Stimulated activated CD4-positive, alpha-beta T cell treated with anti-CD3 and anti-CD28 coated beads, Interleukin-4, amount 100 ng/mL, for 48 hours (primary cell): ENCODE measurements at places on chromosomes 2 and 18.

DNA sequence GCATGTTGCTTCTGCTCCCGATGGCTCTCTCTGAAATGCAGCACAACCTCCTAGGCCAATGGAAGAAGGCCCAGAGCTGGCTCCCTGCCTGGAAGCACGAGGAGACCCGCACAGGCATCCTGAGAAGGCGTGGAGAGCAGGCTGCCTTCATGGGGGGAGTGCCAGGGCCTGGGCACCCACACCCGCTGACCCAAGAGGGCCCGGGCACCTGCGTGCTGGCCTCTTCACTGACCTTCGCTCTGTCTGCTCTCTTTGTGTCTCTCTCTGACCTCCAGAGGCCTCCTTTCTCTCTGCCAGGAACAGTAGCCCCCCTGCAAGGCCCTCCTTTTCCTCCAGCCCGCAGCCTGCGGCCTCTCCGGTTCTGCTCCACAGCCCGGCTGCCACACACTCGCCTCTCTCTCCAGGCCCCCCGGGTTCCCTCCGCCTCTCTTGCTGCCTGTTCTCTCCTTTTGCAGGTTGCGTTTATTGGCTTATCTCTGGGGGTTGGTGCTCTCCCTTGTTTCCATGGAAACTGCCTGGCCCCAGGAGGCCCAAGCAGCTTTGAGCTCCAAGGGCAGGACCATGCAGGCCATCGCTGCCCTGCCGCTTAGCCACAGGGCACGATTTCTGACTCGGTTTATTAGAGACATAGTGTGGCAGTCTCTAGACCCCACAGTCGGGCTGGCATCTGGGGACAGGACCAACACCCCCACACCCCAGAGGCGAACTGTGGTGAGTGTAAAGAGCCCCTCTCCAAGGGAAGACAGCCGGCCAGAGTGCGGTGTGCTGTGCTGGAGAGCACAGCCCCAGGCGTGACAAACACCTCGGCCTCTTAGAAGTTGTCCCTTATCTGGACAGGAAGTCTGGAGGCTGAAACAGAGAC lies 1.7 kb downstream of the MZT2B start:
- no peak for DNase-seq

DNA sequence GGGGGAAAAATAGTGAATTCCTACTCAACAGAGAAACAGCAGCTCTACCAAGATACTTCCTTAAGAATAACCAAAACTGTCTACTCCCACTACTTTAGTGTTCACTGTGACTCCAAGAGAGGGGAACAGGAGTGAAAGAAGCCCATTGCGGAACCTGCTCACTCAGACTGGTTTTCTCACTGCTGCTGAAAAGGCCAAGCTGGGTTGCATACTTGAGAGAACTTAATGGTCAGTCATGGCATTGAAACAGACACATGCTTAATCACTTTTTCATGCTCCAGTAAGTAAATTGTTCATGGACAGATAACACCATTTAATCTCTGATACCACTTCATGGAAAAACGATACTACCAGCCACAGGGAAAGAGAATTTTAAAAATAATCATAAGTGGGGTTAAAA lies 35.7 kb upstream of the SLC8A1 start:
- DNase-seq: no peak

DNA sequence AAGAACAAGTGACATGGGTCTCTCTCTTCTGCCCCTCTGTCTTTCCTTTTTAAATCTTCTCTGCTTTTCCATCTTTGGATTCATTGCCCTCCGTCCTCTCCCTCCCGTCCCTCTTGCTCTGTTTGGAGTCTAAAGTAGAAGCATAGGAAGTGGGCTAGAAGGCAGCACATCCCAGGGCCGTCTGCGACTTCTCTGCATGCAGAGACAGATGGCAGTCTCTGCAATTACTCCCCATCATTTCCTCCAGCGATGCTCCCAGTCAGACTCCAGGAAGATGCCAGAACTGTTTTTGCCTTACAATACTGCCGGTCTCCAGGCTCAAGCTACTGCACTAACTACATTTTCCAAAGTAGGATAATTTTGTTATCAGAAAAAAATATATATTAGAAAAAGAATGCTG lies 35.2 kb upstream of the LPIN2 start:
- no peak for DNase-seq

- DNase-seq: no peak
Observed at GRCh38 chr2:8115966-8116365, 565.9 kb upstream of the ID2 start.

DNA sequence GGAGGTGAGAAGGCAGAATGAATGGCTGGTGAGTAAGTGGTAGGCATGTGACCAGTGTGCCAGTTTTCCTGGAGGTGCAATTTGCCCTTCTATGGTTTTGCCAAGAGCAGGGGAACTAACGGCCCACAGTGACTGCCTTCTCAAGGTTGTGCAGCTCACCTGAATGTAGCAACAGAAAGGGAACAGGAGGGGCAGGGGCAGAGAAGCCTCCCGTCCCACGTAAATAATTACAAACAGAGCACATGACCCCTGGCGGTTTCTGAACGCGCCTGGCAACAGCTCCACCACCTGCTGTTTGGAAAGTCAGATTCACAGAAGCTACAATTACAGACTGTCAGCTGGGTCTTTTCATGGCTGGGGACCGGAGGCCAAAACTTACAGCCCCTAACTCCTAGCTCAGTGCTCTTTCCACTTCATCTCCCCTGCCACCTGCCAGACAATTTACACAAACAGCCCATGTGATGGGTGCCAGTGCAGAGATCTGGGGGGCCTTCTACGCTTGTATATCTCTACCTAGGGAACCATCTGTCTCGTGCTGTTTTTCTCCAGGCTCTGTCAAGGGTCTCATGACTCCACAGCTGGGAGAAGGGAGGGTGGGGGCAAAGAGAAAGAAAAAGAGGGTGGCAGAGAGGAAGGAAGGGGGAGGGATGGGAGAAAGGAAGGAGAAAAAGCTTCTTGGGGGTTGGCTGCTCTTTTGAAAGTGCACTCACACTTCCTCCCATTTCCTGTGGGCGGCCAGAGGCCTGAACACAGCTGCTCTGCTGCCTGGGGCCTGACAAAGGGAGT lies 69.6 kb downstream of the POLR1A start:
- DNase-seq: no peak

DNA sequence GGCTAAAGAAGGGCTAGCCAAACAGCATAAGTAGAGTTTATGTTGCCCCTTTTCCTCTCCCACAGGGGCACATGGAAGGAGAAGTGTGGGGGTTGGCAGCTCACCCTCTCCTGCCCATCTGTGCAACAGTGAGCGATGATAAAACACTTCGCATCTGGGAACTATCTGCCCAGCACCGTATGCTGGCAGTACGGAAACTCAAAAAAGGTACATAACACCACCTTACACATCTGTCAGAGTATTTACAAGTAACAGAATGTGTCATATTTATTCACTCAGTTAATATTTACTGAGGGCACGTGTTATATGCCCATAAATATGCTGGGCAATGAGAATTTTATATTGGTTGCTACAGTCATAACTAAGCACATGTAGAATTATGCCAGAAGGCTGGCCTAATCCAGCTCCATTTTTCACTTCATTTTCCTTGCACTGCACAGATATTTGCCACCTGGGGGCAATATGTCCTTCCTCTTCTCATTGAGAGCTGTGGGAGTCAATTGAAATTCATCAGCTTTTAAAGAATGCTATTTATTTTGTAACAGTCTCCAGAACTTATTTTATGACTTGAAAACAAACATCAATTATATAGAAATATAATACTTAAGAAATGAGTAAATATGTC lies 150.6 kb downstream of the RTN4 start:
- no peak for DNase-seq

DNA sequence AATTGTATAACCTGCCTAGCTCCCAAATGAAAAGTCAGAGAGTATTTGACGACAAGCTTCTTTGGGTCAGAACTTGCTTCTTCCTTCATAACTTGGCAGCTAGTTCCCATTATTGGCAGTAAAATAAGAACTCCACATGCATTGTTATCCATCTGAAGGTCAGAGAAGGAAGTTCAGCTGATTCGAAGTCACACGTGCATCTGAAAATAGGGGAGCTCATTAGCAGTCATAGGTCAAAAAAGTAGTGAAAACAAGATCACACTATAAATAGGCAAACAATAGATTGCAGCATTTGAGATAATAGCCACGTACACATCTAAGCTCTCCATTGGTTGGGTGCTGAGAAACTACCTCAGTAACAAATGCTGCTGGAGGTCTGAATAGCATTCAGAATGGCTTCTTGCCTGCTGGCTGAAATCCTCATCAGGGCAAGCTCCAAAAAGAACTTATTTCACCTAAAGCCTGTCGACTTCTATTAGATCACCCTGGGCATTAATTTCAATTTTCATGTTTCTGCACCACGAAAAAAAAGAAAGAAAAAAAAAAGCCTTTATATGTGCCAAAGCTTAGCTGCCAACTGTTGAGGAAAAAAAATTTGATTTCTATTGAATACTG lies 1492.9 kb upstream of the CELF4 start:
- DNase-seq: no peak

DNA sequence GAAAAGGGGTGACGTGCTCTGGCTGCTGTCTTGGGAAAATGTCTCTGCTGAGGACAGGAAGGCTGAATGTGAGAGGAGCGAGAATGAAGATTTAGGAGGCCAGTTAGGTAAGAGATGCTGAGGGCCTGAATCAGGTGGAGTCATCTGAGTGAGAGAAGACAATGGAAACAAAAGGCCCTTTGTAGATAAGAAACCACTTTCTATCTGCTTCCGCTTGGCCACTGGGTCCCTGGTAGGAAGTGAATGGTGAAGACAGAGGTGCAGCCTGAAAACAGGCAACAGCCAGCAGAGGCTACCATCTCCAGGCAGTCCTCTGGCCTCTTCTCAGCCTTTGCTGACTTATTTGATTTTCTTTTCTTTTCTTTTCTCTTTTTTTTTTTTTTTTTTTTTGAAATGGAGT lies 374.0 kb upstream of the SLC14A2 start:
- DNase-seq: no peak

DNA sequence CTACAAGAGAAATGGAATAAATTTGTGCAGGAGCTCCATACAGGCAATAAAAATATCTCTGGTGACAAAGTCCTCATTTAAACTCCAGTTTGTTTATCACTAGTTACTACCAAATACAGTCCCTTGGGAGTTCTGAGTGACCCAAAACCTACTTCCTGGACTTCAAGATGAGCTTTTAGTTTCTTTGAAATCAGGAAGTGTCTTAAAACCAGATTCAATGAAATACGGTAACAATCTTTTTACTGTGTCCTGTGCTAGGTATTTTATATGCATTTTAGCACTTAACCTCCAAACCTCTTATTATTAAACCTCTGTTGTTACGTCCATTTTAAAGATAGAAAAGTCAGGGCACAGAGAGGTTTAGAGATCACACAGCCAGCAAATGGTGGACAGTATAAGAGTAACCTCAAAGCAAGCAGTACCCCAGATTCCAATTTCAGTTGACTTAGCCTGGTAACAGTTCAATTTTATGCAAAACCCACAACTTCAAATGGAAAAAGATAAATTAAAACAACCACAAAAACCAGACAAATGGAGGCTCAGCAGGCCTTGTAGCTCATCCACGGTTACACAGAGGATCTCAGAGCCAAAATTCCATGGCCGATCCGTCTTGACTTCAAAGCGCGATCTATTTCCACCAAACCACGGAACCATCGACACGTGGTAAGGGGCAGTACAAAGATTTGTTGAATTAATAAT lies 1.3 kb upstream of the KCMF1 start:
- no peak for DNase-seq

DNA sequence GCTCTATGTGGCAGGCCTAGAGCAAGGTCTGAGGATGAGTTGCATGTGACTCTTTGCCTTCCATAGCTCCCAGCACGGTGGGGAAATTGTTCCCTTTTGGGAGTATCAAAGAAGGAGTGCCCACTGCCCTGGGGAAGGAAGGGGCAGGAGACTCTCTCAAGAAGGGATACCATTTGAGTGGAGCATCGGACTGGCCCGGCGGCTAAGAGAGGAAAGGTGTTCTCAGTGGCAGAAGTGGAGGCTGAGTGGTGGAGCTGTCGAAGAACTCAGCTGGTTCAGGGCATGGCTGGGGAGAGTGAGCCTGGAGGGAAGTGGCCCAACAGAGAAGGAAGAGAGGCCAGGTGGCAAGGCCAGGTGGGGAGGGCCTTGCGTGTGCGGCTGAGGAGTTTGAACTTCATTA lies 235.2 kb downstream of the DYSF start:
- DNase-seq: no peak

GRCh38 chr2:27336173-27336572 lies 13.3 kb upstream of the MPV17 start:
- DNase-seq: no peak

DNA sequence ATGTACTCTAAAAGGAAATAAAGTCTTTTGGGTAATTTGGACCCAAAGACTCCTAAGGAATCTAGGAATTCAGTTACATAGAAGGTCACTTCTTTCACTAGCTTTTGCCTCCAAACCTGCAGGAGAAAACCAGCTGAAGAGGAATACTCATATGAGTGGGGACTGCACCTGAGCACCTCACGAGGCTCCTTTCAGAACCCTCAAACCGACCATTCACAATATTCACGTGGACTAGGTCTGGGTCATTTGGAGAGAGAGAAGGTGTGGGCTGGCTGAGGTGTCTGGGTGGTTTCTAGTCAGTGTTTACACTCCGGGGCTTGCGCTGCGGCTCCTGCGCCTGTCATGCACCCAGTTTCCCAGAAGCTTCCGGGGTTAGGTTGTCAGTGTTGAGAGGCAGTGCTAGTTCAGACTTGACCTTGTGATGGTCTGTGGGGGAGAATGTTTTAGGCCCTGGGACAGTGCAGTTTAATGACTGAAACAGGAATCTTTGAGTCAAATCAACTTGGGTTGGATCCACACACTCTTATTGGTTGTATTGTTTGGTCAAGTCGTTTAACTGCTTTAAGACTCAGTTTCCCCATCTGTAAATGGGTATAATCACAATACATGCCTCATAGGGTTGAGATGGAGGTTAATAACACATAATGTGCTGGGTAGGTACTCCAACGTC lies 78.4 kb downstream of the LIMS1 start:
- DNase-seq: peak; percentile 65

- DNase-seq: no peak
Observed at GRCh38 chr18:13163167-13163927, 55.2 kb upstream of the LDLRAD4 start.

- no peak for DNase-seq
Observed at GRCh38 chr18:23612434-23613090, 26.3 kb upstream of the NPC1 start.

GRCh38 chr2:203819434-203820133 lies 48.0 kb upstream of the CTLA4 start:
- no peak for DNase-seq

GRCh38 chr2:45496869-45497268 lies 114.2 kb downstream of the SRBD1 start:
- no peak for DNase-seq

DNA sequence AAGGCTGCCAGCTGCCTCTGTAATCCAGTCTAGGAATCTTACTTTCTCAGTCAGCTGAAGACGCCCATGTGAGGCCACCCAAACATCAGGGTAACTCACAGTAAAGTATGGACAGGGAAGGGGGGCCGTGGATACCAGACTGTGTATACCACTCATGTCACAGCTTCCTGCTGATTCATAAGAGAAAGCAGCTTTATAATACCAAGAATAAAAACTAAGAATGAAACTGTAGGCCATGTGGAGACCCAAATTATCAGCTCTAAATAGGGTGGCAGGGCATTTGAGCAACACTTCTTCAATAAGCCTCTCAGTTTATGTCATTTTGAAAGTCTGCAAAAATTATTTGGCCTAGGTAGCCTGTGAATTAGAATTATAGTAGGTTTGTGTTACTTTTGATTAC lies 115.0 kb upstream of the CDCA7 start:
- no peak for DNase-seq
